Amniotic stem cell (primary cell): ENCODE measurements at places on chromosomes 11 and 22.

GRCh38 chr22:27493796-27494195 lies 307.8 kb downstream of the MN1 start:
- DNase-seq: no peak

DNA sequence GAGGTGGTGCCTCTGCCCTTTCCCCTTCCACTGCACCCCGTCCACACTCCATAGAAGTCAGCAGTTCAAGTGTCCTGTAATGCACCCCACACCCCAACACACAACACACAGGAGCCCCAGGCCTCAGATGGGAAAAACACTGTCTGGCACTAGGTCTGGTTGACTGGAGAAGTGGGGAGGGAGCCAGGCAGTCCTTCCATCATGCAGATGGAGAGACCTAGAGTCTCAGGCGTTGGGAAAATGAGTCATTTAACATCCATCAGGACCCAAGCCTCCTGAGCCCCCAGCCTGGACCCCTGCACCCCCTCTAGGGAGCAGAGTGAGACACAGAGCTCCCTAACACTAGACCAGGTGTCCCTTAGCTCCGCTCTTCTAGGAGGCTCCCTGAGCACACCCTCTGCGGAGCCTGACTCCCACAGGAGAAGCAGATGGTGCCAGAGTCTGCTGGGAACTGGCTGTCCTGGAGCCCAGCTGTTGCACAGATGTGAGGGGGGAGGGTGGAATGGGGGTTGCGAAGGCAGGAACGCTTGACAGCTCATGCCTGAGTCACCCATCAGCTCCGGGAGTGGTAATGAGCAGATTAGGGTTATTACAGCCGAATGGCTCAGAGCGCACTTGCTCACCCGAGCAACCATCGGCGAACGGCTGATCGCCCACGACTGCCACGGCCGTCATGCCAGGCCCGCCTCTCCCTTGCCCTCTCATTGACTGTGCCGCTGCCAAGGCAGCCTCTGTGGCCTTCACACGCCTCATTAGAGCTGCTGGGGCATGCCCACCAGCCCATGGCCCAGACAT lies 22.1 kb upstream of the SYT7 start:
- peak; percentile 42 for DNase-seq

DNA sequence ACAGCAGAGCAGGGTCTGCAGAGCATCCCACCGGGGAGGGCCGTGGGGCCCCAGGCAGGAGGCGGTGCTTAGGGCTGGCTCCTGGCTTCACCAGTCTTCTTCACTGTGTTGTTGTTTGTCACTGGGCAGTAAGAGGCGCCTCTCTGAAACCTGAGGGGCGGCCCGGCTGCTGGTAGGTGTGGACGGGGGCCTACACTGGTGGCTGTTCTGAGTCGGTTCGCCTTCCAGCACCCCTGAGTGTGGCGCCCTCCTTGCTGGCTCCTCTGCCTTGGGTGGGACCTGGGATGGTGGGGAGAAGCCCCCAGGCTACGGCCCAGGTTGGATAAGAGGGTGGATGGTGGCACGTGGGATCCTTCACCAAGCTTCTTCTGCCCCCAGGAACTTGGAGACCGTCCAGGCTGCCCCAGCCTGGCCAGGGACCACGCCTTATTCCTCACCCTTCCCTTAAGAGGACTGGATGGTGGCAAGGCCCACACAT lies 10.4 kb upstream of the GRAMD4 start:
- DNase-seq: no peak

DNA sequence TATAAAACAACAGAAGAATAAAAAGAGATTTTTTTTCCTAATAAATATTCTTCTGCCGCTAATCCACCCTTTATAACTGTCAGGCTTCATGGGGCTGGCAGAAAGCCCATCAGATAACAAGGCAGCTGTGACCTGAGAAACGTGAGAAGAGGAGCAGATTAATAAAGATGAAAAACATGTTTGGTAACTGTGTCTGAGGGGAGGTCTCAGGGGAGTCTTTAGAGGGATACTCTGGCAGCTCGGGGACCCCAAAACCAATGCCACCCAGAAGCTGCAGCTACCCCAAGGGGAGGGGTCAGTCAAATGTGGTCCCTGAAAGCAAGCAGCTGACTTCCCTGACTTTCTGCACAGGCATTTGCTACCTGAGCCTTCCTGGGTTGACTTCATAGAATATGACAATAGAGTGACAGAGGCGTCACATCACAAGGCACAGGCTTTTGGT lies 48.4 kb upstream of the POU2AF1 start:
- no peak for DNase-seq

- DNase-seq: no peak
These were observed 43.2 kb downstream of the IGLL1 start for GRCh38 chr22:23536821-23537345.

GRCh38 chr11:75547617-75548058 lies 14.4 kb upstream of the SERPINH1 start:
- DNase-seq: peak; percentile 39

DNA sequence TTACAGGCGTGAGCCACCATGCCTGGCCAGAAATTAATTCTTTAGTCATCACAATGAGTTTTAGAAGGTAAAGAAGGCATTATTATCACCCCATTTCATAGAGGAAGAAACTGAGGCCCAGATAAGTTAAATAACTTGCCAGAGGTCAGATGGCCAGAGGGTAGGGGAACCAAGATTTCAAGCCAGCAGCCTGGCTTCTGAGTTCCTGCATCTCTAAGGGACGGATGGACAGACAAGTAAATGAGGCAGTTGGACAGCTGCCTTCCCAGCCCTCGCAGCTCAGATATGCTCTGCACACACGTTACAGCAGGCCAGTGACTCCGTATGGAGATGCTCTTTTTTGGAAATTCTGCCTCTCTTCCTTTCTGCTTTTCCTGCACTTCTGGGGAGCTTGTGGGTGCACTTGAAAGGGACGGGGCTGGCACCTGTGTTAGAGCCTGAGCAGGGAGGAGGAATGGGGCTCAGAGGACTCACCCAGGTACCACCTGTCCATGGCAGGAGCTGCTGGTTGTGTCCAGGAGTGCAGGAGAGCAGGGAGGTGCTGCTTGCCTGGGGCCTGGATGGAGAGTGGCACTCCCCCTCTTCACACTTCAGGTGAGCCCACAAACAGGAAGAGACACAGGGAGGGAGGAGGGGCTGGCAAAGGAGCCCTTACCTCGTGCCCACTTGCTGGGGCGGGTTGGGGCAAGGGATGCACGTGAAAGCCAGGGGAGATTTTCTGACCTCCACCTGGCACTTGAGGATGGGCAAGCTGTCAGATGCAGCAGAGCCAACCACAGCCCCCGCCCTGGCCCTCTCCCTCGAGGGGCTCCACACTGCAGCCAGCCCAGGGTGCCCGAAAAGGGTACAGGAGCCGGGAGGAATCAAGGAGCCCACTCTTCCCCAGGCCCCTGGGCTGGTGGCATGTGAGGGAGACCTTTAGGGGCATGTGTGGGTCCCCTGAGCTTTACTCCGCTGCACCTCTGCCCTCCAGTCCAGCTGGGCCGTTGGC lies 3.3 kb upstream of the FXYD2 start:
- DNase-seq: no peak

- DNase-seq: no peak
These were observed 7.2 kb downstream of the PIM3 start for GRCh38 chr22:49967706-49968208.

DNA sequence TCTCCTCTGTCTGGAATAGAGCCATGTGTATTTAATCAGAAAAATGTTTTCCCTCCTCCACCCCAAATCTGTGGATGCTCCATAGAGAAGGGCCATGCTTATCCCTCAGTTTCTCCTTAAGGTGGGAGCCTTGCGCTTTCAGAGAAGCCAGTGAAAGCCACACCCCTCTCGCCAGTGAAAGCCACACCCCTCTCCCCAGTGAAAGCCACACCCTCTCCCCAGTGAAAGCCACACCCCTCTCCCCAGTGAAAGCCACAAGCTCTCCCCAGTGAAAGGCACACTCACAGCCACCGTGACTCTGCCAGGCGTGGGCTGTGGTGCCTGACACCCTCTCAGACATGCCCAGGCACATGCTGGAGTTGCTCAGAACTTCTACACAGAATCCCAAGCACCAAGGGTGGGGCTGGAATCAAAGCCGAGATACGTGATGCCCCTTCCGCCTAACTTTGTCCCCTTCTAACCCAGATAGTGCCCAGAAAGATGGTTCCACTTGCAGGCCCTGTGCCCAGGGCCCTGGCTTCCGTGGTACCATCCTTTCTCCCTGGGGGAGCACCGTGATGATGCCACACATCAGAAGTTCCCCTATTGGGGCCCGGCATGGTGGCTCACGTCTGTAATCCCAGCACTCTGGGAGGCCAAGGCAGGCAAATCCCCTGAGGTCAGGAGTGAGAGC lies 16.5 kb upstream of the PRR5 start:
- no peak for DNase-seq

GRCh38 chr22:39940757-39941305 lies 19.4 kb upstream of the TMA7B start:
- DNase-seq: no peak

- no peak for DNase-seq
These were observed 132.1 kb downstream of the OSBP2 start for GRCh38 chr22:30826670-30827355.

DNA sequence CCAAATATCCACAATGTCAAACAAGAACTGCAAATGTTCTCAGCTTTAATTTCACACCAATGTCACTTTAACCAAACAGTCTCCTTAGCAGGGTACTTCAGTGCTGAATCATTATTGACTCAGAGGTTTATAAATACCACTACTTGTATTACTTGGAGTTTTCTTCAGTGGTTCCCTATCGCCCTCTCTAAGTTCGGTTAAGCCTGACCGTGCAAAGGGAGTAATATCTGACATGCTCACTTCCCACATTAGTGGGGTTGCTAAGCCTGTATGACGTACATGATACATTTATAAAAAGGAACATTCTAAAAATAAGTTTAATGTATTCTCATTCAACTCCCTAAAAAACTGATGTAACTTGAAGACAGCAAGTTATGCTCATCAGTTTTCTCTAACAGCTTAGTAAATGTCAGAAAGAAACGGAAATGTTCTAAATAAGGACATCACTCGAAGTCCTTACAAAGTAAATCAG lies 93.1 kb upstream of the ZC3H12C start:
- DNase-seq: peak; percentile 56

DNA sequence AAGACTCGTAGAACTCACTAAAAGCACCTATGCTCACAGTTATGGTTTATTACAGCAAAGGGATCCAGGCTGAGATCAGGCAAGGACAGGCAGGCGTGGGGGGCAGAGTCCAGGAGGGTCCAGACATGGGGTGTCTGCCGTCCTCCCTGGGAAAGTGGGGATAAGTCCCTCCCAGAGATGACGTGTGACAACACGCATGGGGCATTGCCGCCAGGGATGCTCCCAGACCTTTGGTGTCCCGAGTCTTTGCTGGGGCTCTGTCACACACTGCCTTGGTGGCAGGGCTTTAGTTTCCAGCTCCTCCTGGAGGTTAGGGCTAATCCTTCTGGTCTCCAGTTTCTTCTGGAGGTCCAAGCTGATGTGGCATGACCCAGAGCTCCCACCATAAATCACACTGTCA lies 226.7 kb downstream of the CTTN start:
- no peak for DNase-seq

DNA sequence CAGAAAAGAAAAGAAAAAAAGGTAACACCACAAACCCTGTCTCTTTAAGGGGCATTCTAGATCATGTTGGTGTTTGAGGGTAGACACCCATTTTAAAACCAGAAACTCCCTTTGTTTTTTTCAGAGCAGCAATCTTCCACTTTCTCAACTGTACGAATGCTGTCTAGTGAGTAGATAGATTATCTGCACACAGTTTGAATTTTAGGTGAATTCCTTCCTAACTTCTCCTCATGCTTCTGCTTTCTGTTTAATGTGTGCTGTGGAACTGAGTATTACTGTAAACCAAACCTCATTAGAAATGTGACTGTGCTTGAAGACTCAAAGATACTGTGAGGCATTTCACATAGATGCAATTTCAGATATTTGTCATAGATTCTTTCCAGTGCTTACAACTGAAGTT lies 102.4 kb downstream of the PRMT3 start:
- no peak for DNase-seq

DNA sequence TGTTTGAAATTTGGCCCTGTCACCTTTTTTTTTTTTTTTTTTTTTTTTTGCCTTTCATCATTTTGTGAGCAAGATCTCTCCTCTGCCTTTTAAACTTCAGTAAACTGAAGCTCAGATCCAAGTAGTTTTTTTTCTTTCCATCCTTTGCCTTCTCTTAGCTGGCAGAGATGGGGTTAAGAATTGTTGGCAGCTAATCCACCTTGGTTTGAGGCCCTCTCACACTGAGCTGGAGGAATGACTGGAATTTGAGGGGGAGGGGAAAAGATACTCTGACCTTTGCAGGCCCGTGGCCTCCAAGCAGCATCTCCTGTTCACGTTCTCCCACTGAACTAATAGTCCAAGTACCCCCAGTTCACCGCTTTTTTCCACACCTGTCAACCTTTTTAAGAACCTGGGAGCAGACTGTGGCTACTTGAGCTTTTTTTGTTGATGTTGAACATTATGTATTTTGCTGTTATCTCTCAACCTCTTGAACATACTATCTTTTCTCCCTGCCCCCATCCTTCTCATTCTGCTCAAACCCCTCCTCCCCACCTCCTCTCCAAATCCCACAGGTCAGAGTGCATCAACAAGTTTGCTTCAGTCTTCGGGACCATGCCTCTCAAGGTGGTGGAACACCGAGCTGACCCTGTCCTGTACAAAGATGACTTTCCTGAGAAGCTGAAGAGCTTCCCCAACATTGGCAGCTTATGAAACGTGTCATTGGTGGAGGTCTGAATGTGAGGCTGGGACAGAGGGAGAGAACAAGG lies 66.2 kb downstream of the ALX4 start:
- DNase-seq: no peak

- no peak for DNase-seq
These were observed 16.2 kb downstream of the ATG13 start for GRCh38 chr11:46633291-46634217.

- DNase-seq: no peak
These were observed 143.3 kb upstream of the MTNR1B start for GRCh38 chr11:92826136-92826535.

DNA sequence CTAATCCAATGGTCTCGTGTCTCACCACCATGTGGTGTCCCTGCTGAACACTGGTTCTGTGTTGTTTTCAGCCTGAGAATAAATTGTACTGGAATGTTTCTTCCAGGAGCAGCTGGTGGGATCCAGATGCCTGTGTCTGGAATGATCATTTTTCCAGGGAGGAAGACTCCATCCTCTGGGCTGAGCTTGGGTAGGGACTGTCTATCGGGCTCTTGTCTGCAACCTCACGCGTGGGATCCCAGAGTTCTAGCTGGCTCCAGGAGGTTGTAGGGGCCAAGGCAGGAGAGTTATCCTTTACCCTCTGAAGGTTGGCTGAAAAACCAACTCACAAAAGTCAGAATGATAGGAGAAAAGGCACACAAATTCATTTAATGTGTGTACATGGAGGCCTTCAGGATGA lies 144.1 kb upstream of the B3GAT1 start:
- no peak for DNase-seq

GRCh38 chr11:99887481-99887880 lies 799.6 kb upstream of the ARHGAP42 start:
- DNase-seq: no peak
